ENCODE measurements at places on chromosomes 5 and 9.

DNA sequence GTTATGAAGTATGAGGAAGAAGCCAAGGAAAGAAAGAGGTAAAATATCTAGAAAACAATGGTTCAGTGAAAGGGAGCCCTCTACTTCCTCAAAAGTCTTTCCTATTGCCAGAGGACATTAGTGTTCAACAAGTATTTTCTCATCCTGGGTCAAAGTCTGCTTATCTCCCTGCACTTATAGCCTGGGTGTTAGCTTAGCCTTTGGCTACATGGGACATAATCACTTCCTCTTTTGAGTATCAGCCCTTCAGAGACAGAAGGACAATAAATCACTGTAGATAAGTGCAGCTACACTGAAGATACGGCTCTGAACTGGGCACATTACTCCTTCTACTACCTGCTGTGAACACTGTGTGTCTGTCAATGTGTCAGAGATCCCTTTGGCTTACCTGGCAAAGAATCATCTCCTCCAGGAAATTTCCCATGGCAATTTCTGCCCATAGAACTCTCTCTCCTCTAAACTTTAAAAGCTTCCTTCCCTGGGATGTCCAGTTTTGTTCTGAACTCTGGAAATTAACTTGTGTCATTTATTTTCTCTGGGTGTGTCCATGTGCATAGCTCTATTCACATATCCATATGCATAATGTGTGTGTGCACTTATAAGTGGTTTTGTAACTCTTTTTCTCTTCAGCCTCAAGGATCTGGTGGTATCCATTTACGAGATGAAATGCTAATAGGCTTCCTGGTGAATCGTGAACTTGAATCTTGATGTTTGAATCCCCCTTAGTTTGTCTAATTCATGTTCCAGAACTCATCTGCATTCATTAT is 30.0 kb upstream of the RECK start:
- no peak for DNase-seq

DNA sequence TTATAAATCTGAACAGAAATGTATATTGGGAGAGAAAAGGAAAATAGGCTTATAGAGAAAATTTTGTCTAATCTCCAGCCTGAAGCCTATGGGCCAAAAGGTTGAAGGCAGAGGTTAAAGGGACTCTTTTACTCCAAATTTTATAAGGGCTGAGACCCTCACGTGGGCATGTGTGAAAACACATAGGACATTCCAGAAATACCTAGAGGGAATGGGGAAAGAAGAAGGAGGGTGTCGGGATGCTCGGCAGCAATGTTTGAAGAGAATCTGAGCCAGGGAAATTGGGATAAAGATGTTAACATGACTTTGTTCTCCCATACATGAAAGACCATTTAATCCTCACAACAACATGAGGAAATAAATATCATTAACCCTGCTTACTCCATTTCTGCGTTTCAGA is 102.1 kb upstream of the SLC12A2 start:
- DNase-seq, result no peak

GRCh38 chr5:172769342-172769615 is 1.7 kb downstream of the DUSP1 start:
- no peak for DNase-seq

DNA sequence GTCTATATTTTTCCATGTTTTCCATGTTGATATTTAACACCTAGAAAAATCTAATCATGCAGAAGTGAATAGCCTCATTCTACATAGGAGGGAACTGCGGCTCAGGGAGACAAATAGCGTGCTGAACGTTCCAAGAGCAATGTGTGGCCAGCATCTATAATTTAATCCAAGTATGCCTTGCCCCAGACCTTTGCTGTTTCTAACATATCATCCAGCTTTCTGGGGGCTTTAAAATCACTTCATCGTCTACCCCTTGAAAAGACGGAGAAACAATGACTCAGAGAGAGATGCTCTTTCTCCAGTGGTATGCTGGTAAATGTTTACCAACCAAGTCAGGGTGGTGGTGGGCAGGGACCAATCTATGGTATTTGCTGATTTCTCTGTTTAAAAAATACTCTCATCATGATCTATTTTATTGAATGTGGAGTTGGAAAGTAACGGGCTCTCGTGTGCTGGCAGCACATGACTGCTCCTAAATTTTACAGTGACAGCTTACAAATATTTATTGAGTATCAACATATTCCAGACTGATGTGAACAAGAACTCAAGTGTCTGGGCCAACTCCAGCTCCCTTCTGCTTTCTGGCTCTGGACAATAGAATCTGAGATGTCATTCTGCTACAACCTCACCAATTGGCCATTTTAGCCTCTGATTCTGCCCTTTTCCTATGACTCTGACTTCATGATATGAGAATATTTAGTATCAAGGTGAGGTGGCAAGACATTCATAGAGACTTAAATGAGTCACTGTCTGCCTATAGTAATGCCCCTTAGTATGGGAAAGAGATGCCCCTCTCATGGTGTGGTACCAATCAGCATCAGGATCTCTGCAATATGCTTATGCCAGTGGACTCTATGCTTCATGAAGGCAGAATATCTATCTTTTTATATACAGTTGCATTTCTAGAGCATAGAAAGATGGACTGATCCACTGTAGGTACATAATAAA is 407.4 kb upstream of the TNC start:
- no peak for DNase-seq

DNA sequence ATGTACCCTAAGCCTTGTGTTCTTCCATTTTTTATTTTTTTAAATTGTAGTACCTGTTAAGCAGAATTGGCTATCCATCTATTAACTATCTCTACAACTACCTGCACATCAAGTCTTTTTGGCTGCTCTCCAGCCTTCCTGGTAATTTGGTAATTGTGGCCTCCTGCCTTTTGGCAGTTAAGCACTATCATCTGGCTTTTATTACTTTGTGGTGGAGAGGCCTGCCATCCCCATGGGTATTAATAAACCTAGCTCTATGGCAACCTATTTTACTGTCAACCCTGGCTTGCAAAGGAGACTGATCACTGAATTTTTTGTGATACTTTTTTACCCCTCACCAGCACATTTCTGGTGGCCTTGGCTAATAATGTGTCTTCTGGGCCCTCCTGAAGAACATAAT is 20.5 kb downstream of the SELENOP start:
- DNase-seq, result no peak

GRCh38 chr5:147051193-147051592 is 172.6 kb upstream of the PPP2R2B start:
- DNase-seq, result no peak

DNA sequence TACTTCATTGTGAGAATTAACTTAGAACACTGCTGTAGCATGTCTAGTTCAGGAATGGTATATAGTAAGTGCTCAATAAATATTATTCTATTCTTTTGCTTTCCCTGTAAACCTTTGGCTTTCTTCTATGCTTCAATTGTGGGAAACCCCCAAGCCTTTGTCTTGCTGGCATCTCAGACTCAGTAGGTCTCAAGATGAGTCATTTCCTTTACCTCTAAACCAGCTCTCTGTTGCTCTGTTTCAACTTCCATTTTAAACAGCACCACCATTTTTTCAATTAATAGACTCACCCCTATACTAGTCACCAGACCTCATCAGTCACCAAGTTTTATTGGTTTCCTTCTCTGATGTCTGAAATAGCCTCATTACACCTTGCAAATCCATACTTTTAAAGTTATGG is 43.5 kb downstream of the DMAC1 start:
- DNase-seq, result no peak

DNA sequence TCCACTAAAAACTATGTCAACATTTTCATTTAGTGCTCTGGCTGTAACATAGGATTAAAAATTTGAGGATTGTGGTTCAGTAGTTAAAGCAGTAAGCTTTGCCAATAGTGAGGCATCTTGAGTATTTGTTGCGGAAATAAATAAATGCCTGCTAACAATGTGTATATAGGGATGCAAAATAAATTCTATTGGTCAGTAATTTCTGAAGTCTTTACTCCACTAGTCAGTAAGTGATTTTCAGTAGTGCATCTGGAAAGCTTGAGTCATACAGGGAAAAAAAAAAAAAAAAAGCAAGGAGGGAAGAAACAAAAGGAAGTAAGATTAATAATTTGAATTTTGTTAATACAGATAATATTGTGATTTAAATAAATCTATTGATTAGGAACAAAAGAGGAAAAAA is 21.0 kb downstream of the NIPBL start:
- no peak for DNase-seq

- DNase-seq, result no peak
Measured at GRCh38 chr5:79845448-79846197, 145.4 kb downstream of the MTX3 start.

- DNase-seq, result no peak
Measured at GRCh38 chr9:80763536-80763935, 925.8 kb downstream of the TLE1 start.

GRCh38 chr9:16032799-16033198 is 480.0 kb downstream of the CCDC171 start:
- no peak for DNase-seq

All from NCI-H526 treated with DMSO at 0.1 percent for 48 hours (cell line).